ENCODE measurements at places on chromosomes 4 and X.

- DNase-seq = no peak
These were observed 6.5 kb downstream of the SPRY1 start for GRCh38 chr4:123403080-123403604.

DNA sequence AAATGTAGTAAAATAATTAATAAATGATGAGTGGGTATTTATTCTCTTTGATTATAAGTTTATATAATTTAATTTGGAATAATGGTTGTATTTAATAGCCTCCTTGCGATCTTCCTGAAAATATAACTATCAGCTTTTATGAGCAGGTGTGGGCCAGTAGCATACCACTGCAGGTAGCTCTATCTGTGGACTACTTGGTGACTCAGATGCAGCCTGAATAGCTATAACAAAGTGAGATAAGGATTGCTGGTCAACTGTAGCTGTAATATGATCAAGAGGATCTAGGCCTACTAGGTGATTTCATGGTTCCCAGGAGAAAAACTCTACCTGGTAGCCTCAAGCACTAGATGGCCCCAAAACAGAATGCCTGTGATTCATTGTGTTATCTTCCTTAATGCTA lies 47.1 kb upstream of the BMP15 start:
- DNase-seq = no peak

GRCh38 chr4:177483760-177484159 lies 41.5 kb upstream of the AGA start:
- DNase-seq = no peak

GRCh38 chr4:108636246-108636645 lies 14.2 kb upstream of the OSTC start:
- no peak for DNase-seq

DNA sequence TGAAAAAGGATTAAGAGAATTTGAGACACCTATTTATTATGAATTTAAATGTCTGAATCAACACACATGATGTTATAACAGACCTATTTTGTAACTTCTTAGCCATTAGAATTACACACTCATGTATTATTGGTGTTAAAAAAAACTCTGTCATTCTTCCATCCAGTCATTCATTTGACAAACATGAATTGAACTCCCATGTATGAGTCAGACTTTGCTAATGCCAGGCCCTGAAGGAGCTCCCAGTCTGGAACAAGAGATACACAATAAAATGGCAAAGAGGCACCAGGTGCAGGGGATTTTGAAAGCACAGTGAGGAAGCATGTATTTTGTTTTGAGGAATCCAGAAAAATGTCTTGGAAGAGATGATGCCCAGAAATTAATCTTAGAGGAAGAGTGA lies 87.7 kb upstream of the EFHC2 start:
- no peak for DNase-seq

GRCh38 chr4:162364651-162365050 lies 200.9 kb upstream of the FSTL5 start:
- DNase-seq = no peak

GRCh38 chrX:10622197-10622596 lies 1.8 kb upstream of the MID1 start:
- DNase-seq = no peak

DNA sequence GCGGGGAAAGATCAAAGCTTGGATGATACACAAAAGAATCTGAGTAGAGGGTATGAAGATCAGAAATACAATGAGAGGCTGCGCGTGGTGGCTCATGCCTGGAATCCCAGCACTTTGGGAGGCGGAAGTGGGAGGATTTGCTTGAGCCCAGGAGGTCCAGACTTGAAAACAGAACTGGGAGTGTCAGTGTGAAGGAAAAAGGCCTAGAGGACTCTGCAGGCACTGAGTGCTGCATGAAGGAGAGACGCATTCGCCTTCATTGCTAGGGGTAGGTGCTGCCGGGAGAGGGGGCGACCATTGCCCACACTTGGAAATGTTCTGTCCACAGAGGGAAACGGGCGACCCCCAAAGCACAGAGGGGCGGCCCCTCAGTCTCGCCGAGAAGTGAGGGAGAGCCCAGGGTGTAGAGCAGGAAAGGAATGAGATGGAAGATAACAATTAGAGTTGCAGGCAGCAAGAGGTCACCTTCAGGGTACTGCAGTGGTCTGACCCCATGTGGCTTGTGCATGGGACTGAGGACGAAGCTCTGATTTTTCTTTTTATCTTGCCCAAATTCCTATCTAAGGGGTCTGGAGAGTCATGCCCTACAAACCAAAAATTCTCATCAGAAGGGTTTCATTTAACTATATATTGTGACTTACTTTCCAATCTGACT lies 31.8 kb upstream of the ARSD start:
- DNase-seq = no peak

- DNase-seq = no peak
These were observed 49.6 kb downstream of the CASP3 start for GRCh38 chr4:184599492-184600135.

DNA sequence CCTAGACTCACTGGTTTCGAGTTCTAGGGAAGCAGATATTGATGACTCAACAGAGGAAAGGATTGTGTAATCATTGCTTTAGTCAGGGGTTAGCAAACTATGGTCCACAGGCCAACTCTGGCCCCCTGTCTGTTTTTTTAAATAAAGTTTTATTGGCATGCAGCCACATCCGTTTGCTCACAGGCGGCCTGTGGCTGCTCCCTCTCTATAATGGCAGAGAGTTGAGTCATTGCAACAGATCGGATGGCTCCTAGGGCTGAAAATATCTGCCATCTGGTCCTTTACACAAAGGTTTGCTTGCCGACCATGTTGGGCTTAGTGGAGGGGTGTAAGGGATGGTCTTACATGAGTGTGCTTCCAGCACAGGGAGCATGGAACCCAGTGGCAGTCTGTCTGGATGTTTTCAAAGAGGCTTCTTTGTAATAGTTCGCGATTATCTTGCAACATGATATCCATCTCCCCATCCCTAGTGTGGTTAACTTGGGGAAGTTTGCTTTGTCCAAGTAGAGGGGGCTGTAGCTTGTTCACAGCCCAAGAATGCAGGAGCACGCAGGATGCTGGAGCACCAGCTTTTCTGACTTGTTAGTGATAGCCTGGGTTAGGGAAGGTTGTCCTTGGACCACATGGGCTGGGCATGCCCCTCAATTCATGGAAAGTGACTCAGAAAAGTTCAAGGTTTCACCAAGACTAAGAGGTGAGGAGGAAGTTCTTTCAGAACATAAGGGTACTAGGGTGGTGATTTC lies 59.3 kb upstream of the CLDN34 start:
- no peak for DNase-seq

GRCh38 chrX:97860226-97860625 lies 976.5 kb downstream of the RPA4 start:
- DNase-seq = no peak

DNA sequence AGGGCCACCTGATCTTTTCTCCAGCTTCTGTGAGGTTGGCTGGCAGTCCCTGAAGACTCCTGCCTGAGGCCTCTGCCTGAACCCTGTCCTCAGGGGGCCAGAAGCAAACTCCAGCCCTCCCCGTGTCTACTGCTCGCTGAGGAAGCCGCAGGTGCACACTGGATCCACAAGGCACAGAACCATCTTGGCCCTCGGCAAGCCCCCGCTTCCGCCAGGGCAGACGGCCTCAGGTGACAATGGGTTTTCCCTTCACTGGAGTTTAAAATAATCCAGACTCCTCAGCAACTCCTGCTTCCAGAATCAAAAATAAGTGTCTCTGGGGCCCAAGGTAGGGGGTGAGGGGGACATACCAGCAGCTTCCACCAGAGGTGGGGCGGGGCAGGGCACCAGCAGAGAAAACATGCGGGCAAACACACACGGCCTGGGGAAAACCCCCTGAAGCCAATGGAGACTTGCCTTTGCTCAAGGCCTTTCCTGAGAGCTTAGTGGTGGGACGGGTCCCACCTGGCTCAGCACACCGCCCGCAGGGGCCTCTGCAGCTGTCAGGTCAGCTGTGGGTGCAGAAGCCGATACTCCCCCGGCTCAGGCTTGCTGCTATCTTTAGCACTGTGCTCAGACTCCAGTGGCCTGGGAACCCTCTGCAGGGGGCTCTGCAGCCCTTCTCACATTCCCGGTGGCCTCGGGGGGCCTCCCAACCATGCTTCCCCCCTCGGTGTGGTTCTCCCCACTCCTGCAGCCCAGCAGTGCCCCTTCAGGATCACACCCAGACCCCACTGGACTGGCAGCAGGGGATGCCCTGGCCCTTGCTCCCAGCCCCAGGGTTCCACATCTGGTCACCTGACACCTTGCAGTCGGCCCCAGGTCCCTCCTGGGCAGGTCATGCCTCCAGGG lies 1.9 kb downstream of the MYL5 start:
- DNase-seq = no peak

DNA sequence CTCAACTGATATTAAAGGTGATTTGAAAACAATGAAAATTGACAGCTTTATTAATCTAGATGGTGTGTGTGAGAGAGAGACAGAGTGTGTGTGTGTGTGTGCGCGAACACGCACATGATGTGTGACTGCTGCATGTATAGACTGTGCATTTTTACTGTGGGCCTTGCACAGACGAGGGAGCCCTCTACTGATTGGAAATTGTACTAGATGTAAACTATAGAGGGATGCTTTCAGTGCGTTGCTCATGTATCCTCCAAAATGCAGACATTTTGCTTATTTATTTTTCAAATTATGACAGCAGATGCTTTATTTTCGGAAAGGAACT lies 168.4 kb upstream of the GK2 start:
- DNase-seq = no peak

GRCh38 chr4:99276417-99276816 lies 14.4 kb downstream of the ADH1A start:
- DNase-seq = no peak

DNA sequence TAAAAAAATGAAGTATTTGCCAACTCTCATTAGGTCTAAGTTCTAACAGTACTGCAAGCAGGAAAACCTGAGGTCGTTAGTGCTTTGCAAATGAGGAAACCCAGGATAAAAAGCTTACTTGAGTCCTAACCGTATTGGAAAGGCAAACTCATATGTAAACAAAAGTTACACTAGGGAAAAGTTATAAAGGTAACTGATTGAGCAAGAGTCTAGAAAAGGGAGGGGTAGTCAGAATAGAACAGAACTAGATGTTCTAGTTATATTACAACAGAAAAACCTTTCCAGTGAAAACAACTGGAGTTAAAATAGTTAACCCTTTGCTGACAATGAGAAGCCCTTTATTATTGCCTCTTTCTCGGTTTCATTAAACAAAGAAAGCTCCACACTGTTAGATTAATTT lies 66.4 kb upstream of the MAOA start:
- DNase-seq = no peak

DNA sequence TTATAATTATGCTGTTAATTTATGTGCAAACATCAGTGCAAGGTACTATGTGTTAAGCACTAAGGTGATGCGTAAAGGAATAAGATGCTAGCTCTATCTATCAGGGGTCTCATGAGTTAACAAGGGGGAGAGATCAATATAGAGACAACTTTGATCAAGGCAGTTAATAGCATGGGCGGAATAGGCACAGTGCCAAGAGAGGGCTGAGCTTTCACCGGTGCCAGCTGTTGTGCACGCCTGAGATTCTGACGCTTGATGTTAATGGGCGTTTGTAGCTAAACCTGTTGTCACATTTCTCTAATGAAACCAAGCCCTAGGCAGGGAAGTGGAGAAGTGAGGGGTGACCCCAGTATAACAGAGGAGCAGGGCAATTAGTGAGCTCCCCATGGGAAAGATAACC lies 86.0 kb upstream of the NMU start:
- no peak for DNase-seq

GRCh38 chrX:70025464-70025863 lies 24.3 kb downstream of the AWAT2 start:
- no peak for DNase-seq

DNA sequence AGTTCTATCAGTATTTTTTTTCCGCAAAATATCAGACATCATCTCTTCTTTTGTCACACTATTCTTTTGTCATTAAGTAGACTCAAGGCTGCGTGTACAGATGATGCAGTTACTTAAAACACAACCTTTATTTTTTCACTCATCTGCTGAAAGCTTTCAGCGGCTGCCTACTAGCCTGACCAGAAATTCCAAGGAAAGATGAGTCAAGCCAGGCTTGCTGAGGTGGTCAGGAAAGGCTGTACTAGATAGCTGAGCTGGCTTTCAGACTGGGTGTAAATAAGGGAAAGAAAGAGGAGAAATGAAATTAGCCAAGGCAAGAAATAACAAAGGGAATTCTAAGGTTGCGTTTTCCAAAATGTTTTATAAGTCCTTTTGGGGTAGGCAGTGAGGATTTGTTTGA lies 17.9 kb downstream of the STK26 start:
- DNase-seq = no peak

- DNase-seq = no peak
These were observed 28.1 kb downstream of the ZNF81 start for GRCh38 chrX:47864785-47865184.

DNA sequence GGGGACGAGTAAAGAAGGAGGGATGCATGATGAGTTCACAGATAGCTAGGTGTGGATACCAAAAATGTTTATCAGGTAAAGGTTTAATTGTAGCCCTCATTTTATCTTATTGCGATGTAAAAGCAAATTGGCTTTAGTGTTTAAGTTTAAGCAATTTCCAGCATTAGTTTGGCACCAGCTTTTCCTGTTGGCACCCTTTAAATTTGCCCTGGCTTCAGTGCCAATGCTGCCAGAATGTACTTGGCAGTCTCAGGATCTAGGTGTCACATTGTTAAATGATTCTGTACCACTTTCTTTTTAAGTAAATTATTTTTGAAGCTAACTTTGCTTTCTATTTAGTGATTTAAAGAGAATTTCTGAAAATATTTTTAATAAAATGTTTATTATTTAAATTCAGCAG lies 681.8 kb downstream of the PCDH18 start:
- DNase-seq = no peak
